ENCODE measurements at places on chromosomes 3 and 15.

DNA sequence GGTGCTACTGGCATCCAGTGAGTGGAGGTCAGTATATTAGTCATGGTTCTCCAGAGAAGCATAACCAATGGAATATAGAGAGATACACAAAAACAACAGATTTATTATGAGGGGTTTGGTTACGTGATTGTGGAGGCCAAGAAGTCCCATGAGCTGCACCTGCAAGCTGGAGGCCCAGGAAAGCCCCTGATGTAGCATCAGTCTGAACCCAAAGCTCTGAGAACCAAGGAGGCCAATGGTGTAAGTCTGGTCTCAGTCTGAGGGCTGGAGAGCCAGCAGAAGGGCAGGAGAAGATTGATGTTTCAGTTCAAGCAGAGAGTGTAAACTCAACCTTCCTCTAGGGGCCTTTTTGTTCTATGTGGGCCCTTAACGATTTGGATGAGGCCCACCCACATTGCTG is 144.1 kb downstream of the KLF13 start:
- DNase-seq = no peak

DNA sequence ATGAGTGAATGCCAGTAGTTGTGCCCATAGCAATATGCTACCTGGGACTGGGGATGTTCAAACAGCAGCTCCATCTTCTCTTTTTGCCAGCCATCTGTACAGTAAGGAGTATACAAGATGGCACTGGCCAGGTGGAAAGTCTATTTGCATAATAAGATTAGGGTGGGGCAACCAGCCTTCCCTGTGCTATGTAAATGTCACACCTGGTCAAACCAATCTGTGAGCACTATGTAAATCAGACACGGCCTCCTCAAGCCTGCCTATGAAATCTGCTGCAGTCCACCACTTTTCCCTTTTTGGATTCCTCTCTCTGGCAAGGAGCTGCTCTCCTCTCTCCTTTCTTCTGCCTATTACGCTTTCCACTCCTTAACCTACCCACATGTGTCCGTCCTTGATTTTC is 53.0 kb downstream of the C3orf80 start:
- DNase-seq = no peak

GRCh38 chr3:126816986-126817777 is 113.1 kb downstream of the CHCHD6 start:
- DNase-seq = no peak

DNA sequence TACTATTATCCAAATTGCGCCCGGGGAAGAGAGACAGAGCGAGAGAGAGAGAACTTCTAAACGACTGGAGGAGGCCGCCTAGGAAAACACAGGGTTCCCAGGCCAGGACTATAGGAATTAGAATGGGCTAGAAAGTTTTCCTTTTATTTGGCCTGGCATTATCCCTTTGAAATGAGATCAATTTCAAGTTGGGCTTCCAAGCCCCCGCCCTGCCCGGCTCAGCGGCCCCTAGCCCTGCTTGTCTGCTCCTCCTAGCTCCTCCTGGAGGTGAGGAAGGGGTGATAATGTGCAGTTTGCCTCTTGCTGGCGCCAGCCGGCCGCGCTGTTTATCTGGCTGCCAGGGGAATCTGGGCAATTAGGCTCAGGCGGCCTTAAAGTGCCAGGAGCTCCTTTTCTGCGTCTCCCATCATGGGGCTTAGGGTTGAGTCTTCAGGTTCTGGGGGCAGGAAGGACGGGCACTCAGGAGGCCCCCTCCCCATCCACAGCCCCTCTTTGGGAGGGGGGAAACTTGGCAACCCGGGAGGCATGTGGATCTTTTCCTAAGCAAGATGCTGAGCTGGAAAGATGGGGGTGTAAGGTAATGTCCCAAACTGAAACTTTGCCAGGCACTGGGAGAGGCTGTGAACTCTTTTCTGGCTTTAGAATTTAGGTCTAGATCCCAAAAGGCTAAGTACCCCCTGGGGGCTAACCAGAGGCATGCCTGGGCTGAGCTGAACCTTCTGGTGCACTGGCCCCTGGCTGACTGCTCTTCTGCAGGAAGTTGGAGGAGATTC is 5.5 kb downstream of the SMAD6 start:
- DNase-seq = no peak

DNA sequence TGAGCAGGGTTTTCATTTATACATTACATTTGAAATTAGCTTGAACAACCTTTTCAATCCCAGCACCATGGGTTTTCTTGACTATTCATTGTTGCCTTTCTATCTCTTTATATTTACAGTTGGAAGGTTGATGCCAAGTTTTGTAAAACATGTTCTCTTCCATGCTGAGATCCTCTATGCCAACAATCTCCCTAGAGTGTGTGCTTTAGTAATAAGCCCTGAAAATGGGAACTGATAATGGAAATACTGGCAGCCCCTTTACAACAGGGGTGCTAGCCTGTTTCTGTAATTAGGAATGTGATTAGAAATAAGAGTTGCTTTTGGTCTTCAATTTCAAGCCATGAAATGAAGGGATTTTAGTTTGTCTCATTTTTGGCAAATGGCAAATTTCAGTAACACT is 239.9 kb upstream of the NAALADL2 start:
- DNase-seq = no peak

- DNase-seq = no peak
Observed at GRCh38 chr15:93359425-93360131, 270.6 kb upstream of the RGMA start.

GRCh38 chr3:174218016-174218415 is 641.1 kb upstream of the NAALADL2 start:
- no peak for DNase-seq

DNA sequence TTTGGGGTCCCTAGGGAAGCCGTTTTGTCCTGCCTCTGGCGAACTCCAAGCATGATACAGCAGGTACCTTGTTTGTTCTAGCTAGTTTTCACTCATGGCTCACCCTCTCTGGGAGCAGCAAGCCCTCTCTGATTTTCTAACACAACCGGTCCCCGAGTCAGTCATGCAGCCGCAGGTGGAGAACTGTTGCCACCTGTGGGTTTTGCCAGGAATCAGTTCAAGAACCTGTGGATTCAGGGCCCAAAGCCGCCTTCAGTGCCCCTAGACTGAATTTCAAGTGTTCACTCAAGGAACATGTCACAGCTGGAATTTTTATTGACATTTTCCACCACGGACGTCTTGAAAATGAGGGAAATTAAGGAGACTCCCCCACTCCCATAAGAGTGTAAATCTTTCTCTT is 13.3 kb upstream of the LRRK1 start:
- DNase-seq = no peak

- DNase-seq = no peak
Observed at GRCh38 chr3:177889161-177889560, 647.1 kb upstream of the KCNMB2 start.

DNA sequence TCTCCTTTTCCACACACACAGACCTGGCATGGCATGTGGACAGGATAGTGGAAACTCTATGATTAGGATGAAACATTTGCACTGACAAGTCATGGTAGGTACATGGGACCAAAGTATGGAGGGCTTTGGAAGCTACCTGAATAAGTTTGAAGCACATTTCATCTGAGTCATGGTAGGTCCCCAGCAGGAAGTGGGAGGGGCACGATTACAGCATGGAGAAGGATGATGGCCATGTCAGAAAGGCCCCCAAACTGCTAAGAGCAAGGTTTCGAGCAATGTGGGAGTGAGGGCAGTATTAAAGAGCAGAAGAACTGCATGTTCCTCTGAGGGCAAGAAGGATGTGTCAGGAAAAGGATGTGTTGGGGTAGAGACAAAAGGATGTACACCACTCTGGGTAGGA is 51.5 kb upstream of the CSTA start:
- no peak for DNase-seq

DNA sequence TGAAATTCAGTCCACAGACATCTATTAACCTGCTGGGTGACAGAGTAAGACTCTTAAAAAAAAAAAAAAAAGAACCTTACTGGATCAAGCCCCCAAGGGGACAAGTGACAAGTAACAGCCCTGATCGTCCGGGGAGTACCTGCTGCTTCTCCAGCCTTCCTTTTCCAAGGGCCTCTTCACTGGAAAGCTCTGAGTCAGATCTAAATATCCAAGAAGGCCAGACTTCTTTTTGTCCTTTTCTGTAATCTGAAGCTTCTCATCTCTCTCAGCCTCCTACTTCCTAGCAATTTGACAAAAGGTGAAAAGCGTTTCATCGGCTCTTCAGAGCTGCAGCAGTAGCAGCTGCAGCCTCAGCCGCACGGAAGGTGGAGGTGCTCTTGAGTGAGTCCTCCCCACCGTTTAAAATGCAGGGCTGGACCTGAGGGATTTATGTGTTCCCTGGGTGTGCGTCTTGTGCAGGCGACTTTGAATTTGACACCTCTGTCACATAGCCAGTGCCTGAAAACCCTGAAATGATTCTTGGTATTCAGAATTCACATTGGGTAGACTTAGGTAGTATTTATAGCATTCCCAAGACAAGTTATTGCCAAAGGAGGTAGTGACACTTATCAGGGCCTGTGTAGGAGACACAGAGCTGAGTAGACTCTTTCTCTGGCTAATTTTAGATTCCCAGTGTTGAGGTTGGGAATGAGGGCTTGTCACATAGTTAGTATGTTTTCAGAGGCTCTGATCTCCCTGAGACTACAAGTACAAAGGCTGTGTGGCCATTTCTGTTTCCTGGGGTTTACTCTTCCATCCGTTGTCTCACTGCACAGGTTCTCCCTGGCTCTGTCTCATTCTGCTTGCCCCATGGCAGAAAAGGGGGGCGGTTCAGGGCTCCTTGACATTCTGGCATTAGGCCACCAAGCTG is 291.2 kb upstream of the C2CD4B start:
- DNase-seq = no peak

GRCh38 chr3:71370467-71370866 is 213.1 kb downstream of the FOXP1 start:
- DNase-seq = no peak

DNA sequence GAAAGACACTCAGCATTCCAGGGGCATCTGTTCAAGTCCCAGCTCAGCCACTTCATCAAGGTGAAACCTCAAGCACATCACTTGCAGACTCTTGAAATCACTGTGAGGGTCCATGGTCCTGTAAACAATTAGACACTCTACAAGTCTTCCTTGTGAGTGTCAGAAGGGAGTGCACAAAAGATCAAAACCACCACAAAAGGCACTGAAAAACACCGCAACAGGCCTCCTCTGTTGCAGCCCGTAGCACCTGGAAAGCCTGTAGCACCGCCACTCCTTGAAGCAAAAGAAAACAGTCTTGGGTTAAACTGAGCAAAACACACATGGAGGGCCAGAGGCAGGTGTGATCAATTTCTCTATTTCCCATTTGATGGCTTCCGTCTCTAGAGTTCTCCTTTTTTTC is 63.8 kb upstream of the SNRK start:
- no peak for DNase-seq

DNA sequence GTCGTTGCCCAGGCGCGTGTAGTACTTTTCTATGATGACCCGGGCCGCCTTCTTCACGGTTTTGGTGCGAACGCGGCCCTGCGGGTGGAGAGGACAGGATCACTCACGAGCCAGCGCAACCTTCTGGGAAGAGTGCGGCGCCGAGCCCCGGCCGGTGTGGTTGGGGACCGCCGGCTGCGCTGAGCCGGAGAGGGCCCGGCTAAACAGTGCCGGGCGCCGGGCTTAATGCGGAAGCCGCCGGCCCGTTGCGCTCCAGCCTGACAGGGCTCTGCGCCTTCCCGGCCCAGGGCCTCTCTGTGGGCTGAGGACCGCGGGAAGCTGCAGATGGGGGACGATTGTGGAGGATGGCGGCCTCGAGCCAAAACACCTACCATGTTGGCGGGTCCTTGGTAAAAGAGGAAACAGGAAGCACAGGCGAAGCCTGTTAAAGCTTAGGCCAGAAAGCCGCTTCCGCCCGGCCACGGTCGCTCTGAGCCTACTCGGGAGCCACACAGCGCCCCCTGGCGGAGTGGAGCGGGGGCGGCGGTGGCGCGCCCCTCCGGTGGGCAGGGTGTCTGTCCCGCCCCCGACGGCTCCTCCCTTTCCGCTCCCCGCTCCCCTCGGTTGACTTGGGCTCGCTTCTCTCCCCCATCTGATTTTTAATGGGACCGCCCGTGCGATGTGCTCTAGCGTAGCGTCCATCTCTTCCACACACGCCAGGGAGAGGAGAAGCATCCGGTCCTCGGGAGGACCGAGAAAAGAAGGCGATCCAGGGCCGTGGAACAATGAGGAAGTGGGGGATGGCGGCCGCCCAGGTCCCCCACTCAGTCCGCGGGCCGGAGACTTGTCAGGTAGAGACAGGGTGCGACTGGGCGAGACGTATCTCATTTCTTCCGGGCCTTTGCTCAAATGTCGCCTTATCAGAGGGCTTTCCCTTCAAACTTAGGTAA is at the start of gene RPS17:
TSS of gene RPS17 (minus strand) at position 403 of the 929 bp plus-strand sequence. CDS start at position 374, 29 bp downstream.
- DNase-seq = peak; percentile 97

DNA sequence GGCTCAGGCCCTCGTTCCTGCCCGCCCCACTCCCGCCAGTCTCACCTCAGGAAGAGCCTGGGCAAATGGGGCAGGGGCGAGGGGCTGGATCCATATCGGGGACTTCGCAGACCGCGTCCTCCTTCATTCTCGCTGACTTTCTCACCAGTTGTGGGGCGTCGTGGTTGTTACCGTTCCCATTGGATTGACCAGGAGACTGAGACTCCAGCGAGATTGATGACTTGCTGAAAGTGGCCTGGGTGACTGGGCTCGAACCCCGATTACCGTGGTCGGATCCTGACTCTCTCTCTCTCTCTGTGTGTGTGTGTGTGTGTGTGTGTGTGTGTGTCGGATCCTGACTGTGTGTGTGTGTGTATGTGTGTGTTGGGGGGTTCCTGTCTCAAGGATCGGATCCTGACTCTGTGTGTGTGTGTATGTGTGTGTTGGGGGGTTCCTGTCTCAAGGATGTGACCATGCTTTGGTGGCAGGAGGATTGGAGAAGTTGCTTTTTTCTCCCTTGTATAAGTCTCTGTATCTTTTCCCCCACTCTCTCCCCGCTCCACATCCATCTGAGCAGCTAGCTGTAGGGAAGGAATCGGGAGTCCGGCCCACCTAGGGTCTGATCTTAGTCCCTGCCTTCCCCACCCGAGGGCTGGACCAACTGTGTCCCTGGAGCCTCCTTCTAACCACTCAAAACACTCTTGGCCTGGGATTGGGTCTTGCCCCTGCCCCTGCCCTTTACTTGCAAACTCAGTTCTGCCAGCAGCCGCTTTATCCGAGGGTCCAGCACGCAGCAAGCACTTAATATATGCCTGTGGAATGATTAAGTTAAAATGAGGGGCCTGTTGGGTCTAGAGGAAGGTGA is 603 bp downstream of the PLEKHO2 start:
- DNase-seq = no peak

DNA sequence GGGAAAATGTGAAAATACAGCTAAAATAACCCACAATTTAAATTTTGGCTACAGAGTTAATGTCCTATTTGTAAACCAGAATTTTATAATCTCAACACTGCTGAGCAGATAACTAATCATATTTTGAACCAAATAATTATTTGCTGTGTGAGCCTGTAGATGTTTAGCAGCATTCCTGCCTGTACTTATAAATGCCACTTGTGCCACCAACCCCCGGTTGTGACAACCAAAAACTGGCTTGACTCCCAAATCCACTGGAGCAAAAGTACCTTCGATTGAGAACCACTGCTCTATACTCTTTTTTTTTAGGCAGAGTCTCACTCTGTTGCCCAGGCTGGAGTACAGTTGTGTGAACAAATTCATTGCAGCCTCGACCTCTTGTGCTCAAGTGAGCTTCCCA is 78.5 kb downstream of the CNTN6 start:
- DNase-seq = no peak

GRCh38 chr3:64332459-64333350 is 107.4 kb upstream of the PRICKLE2 start:
- DNase-seq = no peak
